ENCODE measurements at places on chromosomes 16 and 17.

GRCh38 chr16:64950731-64951130 is 171.1 kb downstream of the CDH11 start:
- no peak for DNase-seq

GRCh38 chr16:1537763-1538289 is 4.4 kb downstream of the TMEM204 start:
- DNase-seq: no peak

DNA sequence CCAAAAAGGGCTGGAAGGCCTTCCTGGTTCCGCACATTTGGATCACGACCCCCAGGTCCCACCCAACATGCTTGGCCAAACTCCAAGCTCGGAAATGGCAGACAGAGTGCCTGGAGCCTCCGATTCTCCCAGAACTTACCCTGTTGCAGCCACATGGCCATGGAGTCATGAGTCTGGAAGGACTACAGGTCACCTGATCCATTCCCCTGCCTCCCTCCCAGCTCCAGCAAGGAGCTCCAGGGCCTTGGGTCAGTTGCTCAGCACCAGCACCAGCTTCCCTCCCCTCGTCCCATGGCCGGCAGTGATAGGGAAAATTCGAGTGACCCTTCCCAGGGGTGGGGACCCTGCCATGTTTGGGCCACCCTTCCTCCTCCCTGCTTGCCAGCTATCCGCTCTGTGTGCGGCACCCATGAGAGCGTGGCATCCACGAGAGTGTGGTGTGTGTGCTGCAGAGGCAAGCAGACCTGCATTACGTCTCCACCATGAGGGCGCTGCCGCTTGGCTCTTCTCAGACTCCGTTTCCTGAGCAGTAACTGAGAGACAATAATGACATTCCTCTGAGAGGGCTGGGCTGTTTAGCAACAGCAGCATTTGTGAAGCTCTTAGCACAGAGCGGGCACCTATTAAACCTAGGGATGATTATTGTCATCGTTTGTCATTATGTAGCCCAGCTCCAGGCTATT is 21.3 kb upstream of the RPL38 start:
- no peak for DNase-seq

DNA sequence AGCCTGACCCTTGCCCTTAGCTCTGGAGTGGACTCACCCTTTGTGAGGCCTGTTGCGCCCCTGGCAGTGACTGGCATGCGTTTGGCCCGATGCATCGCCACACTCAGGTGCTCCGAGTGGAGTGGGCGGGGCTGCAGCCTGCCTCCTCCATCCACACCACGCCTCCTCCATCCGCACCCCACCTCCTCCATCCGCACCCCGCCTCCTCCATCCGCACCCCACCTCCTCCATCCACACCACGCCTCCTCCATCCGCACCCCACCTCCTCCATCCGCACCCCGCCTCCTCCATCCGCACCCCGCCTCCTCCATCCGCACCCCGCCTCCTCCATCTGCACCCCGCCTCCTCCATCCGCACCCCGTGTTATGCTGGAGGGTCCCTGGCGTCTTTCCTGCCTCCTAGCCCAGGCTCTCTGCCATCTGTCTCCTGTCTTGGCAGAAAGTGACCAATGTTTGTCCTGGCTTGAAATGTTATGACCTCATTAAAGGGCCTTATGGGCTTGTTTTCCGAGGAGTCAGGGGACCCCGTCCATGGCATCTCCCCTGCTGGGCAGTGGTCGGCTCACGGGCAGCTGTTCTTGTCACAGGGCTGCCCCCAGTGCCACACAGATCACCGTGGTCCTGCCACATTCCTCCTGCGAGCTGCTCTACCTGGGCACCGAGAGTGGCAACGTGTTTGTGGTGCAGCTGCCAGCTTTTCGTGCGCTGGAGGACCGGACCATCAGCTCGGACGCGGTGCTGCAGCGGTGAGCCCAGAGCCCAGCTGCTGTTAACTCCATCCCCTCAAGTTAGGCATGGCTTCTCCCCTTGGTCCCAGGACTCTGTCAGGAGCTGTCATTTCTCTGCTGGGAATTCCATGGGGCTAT is 28.7 kb upstream of the MYO15B start:
- no peak for DNase-seq

DNA sequence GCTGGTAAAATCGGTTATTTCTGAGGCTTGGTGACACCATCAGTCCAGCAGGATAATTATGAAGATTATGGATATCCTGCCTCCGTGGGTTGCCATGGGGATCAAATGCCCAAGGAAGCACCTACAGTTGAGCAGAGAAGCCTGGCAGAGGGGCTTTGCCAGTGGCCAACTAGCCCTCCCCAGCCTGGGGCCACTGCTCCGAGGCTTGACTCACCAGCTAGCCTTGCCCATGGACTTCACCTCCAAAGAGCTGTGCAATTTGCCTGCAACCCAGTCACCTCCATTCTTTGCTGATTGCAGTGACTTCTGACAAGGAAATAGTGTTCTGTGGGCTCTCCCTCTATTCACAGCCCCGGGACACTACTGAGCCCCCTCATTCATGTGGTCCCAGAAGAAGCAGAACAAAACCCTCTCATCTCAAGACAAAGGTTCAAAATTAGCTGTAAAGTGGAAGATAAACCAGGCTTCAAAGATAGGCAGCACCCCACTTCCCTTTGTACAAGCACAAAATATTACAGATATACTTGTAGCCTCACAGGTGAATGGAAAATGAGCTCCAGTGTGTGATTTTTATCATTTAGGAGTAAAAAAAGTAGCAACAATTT is 1.6 kb downstream of the PECAM1 start:
- DNase-seq: no peak

Data from RPMI8226 (cell line).